ENCODE measurements at places on chromosomes 1 and 21.

DNA sequence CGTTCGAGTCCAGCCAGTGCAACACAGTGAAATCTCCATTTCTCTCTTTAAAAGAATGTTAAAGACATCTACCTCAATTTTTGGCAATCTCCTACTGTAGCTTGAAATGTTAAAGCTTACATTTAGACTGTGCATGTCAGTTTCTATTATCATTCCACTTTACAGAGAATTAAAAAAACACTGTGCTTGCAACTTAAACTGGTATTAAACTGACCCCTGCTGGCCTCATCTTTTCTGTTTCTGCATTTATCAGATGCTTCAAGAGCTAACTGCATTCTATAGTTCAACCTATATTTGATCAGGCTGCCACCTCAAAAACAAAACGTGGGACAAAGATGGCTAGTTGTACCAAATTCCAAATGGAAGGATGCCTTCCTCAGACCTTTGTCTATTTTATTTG, 226.5 kb downstream of the SMYD3 start:
- no peak for DNase-seq

DNA sequence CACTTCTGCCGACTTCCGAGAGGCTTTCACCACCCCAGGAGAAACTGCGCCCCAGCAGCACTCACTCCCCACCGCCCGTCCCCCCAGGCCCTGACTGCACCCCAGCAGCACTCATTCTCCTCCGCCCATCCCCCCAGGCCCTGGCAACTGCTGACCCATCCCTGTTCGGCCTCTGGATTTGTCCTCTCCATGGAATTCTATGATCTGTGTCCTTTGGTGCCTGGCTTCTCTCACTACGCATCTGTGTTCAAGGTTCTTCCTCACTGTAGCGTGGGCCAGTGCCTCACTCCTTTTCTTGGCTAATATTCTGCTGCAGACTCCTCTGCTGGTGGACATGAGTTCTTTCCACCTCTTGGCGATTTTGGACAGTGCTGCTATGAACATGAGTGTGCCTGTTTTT, 121.8 kb upstream of the ARHGEF16 start:
- DNase-seq = no peak

DNA sequence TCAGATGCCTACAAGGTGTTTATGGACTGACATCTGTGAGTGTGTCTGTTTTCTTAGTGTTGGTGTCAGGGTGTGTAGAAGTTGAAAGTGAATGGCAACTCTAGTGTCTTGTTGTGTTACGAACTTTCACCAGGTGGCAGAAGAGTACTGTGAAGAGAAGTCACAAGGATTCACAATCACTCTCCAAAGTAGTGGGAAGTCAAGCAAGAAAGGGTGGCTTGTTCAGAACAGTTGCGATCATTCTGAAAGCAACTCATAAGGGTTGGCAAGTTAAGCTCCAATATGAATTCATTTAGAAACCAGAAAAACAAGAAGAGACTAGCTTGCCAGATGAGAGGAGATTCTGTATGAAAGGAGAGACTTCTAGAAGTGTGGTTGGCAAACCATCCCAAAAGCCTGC, 86.1 kb downstream of the FASLG start:
- DNase-seq = no peak

- DNase-seq = no peak
These were observed 481.2 kb upstream of the NR5A2 start for GRCh38 chr1:199546323-199546722.

DNA sequence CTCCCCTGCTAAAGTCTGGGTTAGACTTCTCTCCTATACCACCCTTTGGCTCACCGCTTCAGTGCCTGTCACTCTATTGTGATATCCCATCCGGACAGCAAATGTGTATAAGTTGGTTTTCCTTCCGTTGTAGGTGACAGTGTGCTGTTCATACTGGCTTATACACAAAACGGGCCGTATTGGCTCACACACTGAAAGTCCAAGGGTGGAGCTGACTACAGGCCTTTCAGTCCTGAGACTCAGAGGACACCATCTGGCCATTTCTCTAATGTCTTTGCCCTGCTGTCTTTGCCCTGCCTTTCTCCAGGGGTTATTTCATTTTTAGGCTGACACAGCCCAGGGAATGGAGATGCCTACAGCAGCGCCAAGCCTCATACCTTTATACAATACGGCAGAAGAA, 90.7 kb downstream of the URB2 start:
- DNase-seq = no peak

DNA sequence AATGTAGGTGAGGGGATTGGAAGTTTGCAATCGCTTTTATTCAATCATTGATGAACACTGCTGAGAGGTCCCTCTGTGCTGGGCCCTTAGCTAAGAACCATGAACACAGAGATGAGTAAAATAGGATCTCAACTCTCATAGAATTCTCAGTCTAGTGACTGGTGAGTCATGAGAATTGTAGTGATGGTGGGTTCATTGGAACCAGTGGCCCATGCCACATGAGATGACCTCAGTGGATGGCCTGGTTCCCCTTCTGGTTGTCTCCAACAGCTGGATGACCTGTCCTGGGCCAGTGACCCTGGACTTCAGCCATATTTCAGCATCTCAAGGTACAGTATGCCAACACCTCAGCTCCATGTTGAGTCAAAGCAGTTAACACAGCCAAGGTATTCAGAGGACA, 21.3 kb upstream of the S100A10 start:
- no peak for DNase-seq

GRCh38 chr1:184806296-184806721, 51.7 kb upstream of the EDEM3 start:
- no peak for DNase-seq

GRCh38 chr1:116258668-116259419, 114.2 kb upstream of the ATP1A1 start:
- DNase-seq = no peak

DNA sequence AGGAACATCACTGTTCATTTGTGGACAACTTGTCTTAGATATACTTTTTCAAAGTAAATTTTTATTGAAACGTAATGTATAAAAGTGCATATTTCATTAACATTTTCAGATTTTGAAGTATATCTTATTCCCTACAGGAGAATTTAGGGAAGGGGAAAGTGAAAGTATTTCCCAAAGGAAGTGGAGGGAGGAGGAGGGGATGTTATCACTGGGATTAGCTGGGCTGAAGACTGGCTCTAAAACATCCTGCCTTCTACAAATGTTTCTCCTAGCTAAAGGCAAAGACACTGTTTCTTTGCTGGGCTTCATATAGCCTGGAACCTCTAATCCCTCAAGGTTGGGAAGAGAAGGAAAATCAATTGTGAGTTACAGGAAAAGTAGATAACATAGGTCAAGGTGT, 7.1 kb upstream of the ZNF697 start:
- no peak for DNase-seq

DNA sequence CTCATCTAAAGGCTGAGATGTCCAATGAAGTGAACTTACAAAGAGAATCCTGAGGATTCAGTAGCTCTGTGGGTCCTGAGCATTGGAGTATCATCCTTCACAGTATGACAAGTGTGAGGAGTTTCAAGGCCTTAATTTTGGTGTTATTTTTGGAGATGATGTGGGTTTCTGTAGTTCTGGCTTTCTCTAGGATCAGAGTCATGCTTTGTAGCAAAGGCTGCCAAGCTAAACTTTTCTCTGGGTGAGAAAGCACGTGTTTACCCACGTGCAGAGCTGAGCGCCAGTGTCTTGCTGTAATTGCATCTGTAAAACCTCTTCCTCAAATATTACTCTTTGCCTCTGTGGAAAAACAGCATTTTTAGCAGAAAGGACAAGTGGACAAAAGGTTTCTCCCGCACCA, 387.8 kb upstream of the LYPLAL1 start:
- DNase-seq = no peak

DNA sequence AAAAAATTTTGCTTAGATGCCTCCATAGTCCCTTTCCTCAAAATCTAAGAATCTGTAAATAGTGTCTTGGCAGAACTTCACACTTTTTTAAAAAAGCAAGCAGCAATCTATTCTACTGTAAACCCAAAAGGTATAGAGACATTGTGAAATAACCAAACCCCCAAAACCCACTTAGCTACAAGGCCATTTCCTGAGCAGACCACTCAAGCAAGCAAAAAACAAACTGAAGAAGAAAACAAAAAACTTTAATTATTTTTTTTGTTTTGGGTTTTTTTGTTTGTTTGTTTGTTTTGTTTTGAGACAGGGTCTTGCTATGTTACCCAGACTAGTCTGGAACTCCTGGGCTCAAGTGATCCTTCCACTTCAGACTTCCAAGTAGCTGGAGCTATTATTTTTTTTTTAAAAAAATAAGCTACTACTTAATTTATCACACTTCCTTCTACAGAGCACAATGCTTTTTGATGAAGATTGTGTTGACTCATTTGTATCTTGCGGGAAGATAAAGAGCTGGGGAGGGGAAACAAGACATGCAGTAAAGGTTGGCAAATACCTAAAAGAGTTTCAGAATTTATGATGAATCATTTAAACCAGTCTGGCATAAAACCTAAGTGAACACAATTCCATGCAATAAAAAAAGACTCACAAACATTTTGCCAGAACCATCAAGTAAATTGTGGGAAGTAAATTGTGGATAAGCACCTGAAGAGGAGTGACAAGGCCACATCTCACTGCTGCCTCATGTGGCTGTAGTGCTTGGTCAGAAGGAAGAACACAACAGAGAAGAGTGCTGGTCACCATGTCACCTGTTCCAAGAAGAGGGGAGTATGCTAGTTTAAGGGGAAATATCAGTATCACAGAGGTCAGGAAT, 2.7 kb upstream of the PTPN22 start:
- DNase-seq = no peak

DNA sequence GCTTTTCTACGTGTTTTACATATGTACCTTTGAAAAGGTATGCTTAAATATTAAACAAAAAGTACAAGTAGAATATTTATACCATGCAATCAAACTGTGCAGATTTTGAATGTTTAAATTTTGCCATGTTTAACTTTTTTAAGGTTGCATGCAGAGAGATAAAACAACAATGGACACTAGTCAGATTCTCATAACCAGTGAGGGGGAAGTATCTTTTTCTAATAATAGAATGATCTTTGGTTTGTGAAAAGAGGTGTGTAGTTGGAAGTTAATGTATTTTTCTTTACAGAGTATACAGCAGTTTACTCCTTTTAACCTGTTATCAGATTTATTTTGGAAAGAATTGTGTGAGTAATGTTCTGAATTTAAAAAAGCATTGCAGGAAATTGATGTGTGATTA, 27.1 kb downstream of the POU2F1 start:
- no peak for DNase-seq

DNA sequence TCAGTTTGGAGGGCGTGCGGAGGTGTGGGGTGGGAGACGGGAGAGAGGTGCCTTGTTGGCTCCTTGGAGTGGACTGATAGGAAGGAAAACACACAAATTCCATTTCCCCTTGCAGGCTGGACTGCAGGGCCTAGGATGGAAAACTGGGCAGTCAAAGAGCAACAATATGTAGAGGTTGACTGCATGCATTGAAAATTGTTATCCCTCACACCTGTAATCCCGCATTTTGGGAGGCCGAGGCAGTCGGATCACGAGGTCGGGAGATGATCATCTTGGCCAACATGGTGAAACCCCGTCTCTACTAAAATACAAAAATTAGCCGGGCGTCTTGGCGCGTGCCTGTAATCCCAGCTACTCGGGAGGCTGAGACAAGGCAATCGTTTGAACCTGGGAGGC, 128.2 kb downstream of the PPIAL4G start:
- DNase-seq = no peak

- DNase-seq = no peak
These were observed 23.4 kb upstream of the ARF1 start for GRCh38 chr1:228058949-228059633.

DNA sequence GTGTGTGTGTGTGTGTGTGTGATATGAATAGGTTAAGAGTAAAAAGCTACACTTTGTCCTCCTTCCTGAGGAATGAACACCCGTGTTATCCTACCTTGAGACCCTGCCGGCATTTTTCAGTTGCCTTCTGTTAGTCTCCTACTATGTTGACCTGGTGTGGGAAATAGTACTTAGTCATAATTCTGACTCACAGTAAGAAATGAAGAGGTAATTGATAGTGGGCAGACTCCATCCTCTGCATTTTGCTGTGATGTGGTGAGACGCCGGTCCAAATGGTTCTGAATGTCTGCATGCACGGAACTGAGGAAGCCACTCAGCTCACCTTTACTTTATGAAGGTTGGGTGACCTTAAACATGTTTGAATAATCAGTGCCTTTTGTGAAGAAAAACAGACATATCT, 12.6 kb downstream of the CD101 start:
- DNase-seq = no peak

DNA sequence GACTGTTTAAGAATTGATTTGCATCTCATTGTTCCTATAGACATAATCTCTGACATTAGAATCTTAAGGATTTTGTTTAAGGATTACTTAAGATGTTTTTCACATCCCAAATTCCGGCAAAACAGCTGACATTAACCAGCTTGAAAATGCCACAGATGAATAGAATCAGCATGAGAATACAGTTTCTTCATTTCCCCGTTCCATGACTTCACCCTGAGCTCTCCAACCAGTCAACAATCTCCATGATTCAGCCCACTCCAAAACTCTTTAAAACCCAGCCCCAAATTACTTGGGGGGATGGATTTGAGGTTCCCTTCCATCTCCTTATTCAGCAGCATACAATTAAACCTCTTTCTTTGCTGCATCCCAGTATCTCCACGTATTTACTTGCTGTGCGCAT, 201.0 kb downstream of the LYPLAL1 start:
- no peak for DNase-seq

GRCh38 chr1:43101061-43101460, 71.0 kb downstream of the EBNA1BP2 start:
- DNase-seq = no peak

DNA sequence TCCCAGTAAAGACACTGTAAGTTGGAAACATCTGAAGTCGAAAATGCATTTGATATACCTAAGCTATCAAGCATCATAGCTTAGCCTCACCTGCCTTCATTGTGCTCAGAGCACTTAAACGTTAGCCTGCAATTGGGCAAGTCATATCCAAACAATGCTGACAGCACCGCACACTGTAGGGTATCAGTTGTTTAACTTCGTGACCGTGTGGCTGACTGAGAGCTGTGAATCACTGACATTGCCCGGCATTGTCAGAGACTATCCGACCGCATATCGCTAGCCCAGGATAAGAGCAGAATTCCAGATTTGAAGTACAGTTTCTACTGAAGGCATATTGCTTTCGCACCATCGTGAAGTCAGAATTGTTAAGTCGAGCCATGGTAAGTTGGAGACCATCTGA, 41.5 kb downstream of the GALNT2 start:
- DNase-seq = no peak

GRCh38 chr1:75308365-75308764, 174.2 kb downstream of the LHX8 start:
- DNase-seq = no peak

- no peak for DNase-seq
These were observed 1.4 kb downstream of the RNF207 start for GRCh38 chr1:6207075-6207885.

- no peak for DNase-seq
These were observed 73.0 kb downstream of the BRINP2 start for GRCh38 chr1:177243773-177244172.

- no peak for DNase-seq
These were observed 993 bp downstream of the LCE5A start for GRCh38 chr1:152511596-152511995.

- DNase-seq = no peak
These were observed 13.2 kb upstream of the CSF1 start for GRCh38 chr1:109897259-109897955.

All from stimulated activated CD4-positive, alpha-beta T cell treated with anti-CD3 and anti-CD28 coated beads, Interleukin-1b, Interleukin-23, amount 100 ng/mL, for 1 hour (primary cell).